ENCODE measurements at places on chromosomes 16 and 17.

GRCh38 chr17:4956493-4957061 is 5.7 kb downstream of the ENO3 start:
- no peak for DNase-seq

DNA sequence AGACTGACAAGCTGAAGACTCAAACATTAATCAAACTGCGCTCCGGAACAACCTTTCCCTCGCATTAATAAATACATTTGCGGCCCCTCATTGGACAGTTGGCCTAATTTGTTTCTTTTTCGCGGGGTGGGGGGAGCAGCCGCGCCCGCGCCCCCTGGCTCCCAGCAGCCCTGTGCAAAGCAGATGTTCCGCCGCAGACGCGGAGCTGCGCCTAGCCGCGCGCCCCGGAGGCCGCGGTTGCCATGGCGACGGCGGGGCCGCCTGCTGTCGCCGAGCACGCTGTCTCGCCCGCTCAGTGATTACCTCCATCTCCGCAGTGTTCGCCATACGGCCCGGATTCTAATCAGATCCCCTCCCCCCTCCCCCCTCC is 25.5 kb downstream of the COPZ2 start:
- DNase-seq: peak; percentile 32

DNA sequence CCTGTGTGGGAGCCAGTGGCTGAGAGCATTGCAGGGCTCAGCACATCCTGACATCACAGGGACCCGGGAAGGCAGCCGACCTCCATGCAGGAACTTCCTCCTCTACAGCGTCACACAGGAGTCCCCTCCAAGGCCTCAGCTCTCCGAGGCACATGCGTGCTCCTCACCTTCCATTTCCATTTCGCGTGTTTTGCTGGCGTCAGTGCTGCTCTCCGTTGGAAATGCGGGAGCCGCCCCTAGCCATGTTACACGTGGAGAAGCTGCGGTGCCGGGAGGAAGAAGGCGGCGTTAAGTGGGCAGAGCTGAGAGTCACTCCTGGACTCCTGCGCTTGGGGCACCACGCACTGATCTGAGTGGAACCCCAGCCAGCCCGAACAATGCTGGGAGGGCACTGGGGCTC is 25.2 kb upstream of the CRISPLD2 start:
- DNase-seq: no peak

DNA sequence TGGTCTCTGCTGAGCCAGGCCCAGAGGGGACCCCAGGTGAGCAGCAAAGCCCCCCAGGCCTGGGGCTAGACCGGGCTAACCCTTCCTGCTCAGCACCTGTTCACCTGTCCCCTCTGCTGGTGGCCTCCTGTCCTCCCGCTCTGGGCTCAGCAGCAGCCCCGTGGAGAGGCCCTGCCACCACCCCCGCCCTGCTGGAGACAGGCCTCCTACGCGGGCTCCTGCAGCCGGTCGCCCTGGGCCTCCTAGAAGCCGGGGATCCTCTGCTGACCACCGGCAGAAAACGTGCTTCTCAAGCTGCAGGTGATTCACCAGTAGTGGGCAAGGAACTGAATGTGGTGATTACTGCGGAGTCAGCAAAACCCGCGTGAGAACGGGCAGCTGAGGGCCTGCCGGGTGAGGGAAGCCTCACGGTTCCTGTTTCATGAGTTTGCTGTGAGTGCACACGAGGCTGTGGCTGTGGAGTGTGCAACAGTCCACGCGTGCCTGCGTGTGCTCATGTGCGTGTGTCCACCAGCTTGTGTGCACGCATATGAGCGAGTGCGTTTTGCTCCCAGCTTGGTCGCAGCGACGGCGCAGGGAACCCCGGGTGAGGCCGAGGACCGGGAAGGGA is 792 bp downstream of the SECTM1 start:
- DNase-seq: no peak

DNA sequence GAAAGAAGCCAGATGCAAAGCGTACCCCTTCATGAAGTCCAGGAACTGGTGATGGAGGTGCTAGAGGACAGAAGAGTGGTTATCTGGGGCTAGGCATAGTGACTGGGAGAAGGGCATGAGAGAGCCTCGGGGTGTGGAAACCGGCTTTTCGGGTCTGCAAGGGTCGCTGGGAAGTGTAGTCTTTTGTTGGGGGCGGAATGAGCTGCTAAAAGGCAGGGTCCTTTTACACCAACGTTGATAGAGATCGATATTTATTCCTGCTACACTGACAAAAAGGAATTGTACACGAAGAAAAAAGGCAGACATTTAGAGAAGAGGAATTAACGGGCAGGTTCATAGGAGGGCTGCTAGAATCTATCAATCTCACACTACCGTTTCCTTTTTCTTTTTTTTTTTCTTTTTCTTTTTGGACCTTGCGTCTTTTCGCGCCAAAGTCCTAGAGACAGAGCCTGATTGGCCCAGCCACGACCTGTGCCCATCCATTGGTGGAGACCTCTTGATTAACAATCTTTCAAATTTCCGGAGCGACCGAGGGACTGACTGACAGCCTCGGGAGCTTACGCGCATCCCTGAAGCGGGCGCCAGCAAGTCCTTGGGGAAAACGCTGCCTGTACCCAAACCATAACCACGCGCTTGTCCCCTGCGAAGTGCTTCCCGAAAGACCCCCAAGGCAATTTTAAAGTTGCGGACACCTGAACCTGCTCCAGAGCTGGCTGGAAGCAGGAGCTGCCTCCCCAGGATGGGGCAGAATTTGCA is 27.7 kb upstream of the DHRS7B start:
- peak; percentile 20 for DNase-seq

- DNase-seq: no peak
Measured at GRCh38 chr17:44268709-44269534, 987 bp upstream of the SLC4A1 start.

DNA sequence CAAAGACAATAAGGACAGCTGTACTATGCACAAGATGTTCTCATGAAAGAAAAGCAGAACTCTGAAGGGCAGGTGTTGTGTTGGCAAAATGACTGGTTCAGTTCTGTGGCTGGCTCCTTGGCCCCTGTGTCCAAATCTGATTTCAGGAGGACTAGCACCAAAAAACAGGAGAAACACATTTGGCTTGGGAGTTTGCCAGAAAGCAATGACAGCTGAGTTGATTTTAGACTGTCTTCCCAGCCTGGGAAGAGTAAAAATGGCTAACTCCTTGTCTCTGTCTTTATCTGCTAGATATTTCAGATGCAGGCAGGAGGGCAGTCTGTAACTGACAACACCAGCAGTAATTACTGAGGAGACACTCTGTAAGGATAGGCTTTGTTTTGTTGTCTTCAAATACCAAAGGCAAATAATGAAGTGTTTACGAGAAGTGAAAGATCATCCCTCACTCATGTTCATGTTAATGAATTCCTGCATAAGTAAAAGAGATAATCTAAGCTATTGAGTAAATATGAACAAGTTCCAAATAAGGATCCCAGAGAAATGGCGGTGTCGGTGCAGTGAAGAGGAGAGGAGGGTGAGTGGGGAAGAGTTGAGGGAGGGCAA is 989.0 kb downstream of the CDH11 start:
- no peak for DNase-seq

DNA sequence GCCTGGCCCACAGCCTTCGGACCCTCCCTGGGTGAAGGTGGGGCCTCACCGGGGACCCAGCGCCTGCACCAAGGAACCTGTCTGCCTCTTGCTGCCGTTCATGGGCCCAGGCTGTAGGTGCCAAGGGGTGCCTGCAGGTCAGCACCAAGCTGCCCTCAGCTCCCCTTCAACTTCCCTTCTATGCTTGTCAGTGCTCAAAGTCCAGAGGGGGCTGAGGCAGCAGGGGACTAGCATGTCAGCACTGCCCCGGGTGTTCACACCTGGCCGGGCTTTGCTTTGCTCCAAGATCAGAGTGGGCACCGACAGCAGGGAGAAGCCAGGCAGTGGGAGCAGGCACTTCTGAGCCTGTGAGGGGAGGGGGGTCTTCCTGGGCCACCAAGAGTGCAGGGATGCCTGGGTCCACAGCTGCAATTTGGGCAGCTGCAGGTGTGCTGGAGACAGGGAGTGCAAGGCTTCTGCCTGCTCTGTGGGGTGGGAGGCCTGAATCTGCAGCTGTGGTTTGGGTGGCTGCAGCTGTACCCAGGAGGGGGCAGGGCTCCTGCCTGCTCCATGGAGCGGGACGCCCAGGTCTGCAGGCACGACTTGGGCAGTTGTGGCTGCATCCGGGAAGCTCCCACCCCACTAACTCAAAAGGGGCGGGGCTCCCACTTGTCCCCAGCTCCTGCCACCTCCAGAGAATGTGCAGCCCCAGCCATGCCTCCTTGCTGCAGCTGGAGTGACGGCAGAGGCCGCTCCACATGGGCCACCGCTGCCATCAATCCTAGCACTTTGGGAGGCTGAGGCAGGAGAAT is 27.6 kb upstream of the PRM1 start:
- no peak for DNase-seq

DNA sequence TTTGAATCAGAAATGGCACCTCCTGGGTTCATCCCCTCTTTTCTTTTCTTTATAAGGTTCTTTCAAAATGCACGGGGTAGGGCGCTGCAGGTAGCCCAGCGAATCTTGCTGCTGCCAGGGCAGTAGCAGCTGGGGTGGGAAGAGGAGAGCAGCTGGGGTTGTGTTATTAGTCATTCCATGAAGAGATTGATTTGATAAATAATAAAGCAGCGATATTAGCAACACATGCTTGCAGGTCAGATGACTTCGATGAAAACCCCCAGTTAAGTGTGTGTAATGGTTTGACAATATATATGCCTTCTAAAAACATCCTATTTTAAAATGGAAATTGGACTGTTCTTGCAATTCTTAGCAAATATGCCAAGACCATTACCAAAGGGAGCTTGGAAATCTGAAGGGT is 200.7 kb downstream of the CCDC182 start:
- DNase-seq: no peak

GRCh38 chr17:46813920-46814319 is 4.6 kb downstream of the WNT3 start:
- DNase-seq: no peak

DNA sequence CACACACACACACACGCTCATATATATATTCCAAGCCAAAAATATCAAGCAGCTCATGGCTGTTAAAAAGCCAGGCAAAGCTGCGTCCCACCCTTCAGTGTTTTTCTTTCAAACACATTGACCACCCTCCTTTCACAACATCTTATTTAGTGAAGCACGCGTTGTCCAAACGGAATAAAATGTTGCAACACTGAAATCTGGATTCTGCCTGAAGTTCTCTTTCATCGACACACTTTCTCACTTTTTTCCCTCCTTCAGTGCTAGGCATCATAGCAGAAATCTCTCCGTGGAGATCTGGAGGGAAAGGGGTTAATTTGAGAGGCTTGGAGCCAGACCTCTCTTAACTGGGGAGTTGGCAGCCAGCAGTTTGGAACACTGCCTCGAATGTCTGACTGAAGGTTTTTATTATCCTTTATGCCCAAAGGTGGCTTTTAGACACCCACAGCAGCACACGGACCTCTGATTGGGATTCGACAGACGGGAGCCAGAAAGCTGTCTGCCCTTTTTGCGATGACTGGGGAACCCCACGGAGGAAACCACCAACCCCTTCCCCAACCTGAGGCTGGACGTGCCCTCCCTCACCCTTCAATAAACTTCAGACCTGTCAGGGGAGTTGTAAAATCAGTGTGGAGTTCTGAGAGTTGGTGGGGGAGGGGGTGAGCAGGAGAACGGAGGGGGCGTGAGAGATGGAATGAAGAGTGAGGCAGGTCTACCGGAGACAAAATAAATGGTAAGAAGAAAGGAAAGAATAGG is 833.6 kb upstream of the SOX9 start:
- no peak for DNase-seq
